Central memory CD4-positive, alpha-beta T cell (primary cell): ENCODE measurements at places on chromosomes 6 and 20.
A peak's percentile ranks its signal among the peaks of the same experiment; 100 is the strongest.

- DNase-seq, result no peak
Measured at GRCh38 chr6:153931431-153931830, 107.6 kb upstream of the OPRM1 start.

- no peak for DNase-seq
Measured at GRCh38 chr6:89260310-89260709, 43.2 kb upstream of the GABRR1 start.

GRCh38 chr6:113873043-113873667, 16.0 kb downstream of the MARCKS start:
- DNase-seq, result no peak

GRCh38 chr20:52722926-52723688, 249.1 kb upstream of the TSHZ2 start:
- DNase-seq, result no peak

DNA sequence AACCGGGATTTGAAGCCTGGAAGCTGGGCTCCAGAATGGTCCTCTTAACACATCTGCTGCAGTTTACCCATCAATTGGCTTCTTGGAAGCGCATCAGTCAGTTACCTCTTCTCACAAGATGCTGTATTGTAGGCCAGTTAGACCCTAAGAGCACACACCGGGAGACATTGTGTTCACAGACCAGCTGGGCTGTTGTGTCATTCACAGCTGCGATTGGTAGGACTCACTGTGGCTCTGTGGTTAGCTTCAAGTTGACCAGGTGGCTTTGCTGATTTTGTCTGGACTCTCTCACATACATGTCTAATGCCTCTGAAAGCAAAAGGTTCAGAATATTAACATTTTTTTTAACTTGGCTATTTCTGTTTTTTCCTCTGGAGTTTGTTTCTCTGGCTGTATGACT, 64.8 kb downstream of the SNX9 start:
- DNase-seq, result no peak

DNA sequence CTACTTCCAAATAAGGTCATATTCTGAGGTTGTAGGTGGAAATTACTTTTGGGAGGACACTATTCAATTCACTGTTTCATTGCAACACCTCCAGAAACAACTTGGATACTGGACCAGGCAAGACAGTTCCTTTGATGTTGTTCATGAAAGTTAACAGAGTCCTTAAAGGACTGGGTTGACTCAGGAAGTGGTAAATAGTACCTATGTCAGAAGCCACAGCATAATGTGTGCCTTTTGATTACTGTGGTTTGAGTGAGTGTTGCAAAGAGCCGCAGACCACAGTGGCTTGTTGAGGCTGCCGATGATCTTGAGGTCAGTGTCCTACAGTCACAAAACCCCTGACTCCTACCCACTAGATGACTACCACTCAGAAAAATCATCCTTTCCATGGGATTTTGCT, 10.9 kb downstream of the IL20RA start:
- DNase-seq, result peak; percentile 77

- DNase-seq, result no peak
Measured at GRCh38 chr6:112251171-112251875, 3.0 kb downstream of the LAMA4 start.

DNA sequence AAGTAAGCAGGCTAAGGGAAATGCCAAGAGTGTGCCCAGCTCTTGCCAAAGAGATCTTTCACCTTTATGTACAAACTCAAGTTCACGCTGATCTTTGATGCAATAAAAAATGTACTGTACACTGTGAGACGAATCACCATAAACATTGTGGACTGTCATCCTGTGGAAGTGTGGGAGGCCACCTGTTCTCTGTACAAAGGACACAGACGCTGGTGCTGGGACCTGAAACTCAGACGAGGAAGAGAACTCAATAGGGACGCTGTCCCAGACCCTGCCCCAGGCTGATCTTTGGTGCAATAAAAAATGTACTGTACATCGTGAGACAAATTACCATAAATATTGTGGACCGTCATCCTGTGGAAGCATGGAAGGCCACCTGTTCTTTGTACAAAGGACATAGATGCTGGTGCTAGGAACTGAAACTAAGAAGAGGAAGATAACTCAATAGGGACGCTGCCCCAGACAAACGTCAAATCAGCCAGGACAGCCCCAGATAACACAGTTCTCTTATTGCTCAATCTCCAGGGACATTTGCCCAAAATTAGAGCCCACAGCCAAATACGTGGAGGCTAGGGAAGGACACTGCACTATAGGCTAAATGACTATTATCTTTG, 312.7 kb upstream of the SGK1 start:
- DNase-seq, result no peak

GRCh38 chr20:36684747-36685146, 38.8 kb upstream of the SLA2 start:
- DNase-seq, result no peak

- peak; percentile 48 for DNase-seq
Measured at GRCh38 chr6:3990692-3991491, 88.0 kb downstream of the FAM217A start.

DNA sequence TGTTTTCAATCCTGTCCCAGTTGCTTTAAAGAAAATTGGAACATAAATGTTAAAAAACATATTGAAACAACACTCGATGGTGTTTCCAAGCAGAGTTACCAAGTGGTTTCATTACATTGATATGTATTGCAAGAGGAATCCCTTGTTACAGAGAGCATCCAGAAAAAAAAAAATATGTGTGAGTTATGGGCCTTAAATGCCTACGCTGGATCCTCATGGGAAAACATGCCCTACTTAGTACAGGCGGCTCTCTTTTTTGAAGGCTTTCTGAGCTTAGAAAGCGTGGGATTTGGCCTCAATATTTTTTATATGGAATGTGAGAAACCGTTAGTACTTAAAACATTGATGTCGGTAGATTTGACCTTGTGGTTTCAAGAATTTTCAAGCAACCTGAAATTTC, 26.1 kb downstream of the BTBD3 start:
- DNase-seq, result no peak

DNA sequence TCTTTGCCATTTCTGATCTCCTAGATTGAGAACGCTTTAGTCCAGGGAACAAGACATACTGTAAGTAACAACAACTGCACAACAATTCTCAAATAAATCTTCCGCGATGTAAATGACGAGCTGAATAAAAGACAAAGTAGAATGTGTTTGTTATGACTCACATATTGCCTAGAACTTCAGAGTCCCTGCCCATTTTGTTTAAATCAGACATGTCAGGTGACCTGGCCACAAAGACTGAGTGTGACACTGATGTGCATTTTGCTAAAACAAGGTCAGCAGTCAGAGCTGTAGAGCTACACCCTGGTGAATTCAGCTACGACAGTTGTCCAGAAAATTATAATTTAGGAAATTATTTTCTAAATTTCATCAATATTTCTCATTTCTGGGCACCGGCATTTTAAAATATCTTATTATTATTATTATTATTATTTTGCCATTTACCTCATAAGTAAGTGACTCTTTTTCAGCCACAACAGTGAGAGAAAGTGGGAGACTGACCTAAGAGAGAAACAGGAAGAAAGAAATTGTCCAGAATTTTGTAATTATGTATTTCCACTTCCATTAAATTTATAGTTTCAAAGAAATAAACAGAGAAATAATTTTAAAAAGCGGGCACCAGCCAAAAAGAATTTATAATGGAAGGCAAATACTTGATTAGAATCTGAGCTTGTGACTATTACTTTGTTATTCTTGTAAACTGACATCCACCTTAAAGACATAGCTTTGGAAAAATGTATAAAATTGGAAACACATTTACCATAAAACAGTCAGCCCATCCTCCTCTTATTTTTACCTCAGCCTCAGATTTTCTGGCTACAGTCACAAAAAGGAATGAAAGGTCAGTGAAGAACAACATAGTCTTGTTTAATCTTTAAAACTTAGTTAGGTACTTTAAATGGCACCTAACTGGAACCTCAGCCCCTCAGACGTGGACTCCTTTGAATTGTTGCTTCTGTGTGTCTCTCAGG, 157.0 kb upstream of the CITED2 start:
- DNase-seq, result peak; percentile 67

- no peak for DNase-seq
Measured at GRCh38 chr6:35058358-35058675, 82.8 kb downstream of the TCP11 start.

- peak; percentile 59 for DNase-seq
Measured at GRCh38 chr6:6676910-6677441, 88.5 kb downstream of the LY86 start.

DNA sequence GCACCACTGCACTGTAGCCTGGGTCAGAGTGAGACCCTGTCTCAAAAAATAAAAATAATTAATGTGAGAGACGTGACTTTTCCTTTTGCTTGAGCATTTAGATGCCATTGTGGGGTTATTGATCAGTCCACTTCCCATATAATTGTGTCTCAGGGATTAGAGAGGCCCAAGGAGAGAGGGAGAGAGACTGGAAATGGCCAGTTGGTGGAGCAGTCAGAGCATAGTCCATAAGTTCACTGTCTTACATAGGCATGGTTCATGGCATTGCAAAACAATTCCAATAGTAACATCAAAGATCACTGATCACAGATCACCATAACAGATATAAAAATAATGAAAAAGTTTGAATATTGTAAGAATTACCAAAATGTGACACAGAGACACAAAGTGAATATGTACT, 15.2 kb upstream of the SDHAF4 start:
- DNase-seq, result no peak

- DNase-seq, result peak; percentile 46
Measured at GRCh38 chr20:44056010-44056698, 130.8 kb downstream of the JPH2 start.

DNA sequence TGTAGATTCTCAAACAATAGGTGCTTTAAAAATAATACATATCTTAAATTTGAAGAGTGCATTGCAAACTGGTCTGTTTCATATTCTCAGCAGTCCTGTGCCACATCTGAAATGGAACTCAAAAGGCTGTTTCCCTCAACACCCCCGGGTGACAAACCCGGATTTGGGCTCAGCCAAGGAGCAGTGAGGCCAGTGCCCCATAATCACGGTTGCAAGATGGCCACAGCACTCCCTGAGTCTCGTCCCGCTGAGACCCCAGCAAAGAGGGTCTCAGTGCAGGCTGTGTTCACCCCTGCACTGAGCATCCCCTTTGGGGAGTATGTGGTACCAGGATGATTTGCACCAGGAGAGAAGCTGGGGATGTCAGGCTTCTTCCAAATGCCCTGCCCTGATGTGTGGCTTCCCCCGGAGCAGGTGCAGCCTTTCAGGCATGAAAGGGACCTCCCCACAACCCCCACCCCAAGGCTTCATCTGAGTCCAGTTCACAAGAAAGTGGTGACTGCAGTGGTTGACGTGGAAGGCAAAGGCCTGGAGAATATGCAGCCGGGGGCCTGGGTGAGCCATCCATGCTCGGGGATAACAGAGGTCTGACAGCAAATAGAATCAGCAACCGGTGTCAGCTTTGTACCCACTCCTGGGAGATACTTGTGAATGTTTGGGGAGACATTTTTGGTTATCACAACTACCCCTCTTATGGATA, 202.9 kb downstream of the SYNDIG1 start:
- no peak for DNase-seq

- no peak for DNase-seq
Measured at GRCh38 chr6:167990016-167990945, 7.2 kb upstream of the KIF25 start.

DNA sequence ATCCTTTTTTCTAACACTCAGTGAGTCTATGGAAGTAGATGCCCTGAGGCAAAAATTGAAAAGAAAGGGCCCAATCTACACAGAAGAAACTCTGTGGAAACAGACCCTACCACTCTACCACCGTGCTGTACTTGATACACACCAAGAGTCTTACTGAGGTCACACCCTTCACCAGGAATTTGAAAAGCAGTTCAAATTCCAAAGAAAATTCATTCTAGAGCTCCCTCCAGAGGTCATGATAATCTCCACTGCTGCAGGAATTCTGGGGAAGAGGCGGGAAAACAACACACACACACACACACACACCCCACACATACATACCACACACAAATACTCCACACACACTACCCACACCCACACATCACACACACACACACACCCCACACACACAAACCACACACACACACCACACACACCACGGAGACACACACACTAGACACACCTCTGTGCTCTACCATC, 336.8 kb downstream of the HDGFL1 start:
- DNase-seq, result no peak

DNA sequence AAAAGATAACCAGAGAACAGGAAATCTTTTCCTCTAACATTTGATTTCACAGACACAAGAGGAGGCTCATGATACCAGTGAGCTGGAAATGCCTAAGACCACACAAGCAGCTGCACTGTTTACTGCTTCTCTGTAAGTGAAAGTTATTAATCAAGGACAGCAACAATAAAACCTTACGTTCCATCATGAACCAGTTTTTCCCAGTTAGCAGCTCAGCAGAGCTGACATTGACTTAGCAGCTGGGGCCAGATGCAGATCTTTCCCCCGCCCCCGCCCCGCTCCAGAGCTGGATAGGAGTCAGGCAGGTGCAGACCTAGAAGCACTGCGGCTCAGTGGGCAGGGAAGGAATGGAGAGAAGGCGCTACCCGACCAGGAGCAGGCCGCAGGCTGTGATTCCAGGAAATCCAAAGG, 275.2 kb downstream of the GMDS start:
- DNase-seq, result no peak

DNA sequence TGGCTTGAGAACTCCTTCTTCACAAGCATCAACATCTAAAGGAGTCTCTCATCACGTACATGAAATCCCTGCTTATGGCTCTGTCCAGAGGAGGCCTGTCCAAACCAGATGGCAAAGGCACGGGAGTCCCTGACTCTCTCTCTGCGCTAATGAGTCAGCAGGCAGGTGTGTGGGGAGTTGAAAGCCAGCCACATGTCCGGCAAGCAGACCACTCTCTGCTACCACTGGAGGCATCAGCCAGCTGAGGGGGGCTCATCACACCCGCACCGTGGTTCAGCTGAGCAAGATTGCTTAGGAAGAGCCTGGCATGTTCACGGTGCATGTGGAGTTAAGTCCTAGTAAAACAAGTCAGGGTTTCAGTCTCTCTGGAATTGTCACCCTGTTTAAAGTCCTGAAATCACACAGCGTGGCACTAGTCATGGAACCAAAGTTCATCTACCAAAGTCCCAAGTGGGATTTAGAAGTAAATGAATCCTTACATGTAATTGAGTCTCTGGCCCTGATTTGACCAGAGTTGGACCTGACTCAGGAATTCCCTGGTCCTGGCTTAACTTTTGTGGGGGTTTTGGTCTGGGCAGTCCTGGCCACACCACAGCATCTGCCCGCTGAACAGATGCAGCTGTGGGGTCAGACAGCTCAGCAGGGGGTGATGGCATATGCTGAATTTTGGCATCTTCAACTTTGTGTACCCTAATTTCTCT, 155.2 kb upstream of the RIN2 start:
- no peak for DNase-seq

DNA sequence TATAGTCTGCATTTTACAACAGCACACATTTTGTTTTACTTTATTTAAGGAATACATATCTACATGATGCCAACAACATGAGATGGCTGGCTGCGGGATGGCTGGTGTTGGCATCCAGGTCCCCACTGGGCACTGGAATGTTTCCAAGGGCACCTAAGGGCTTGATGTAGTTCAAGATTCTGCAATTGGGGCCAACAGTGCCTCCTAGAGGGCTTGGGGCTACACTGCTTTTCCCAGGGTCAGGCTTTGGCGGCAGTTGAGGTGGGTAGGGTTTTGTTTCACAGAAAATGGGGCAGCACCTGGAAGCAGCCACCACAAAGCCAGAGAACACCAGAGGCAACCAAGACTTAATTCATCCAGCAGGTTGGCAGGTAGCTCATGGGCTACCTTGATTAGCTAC, 202.2 kb upstream of the PRND start:
- DNase-seq, result no peak
